ENCODE measurements at places on chromosomes 2 and 18.

DNA sequence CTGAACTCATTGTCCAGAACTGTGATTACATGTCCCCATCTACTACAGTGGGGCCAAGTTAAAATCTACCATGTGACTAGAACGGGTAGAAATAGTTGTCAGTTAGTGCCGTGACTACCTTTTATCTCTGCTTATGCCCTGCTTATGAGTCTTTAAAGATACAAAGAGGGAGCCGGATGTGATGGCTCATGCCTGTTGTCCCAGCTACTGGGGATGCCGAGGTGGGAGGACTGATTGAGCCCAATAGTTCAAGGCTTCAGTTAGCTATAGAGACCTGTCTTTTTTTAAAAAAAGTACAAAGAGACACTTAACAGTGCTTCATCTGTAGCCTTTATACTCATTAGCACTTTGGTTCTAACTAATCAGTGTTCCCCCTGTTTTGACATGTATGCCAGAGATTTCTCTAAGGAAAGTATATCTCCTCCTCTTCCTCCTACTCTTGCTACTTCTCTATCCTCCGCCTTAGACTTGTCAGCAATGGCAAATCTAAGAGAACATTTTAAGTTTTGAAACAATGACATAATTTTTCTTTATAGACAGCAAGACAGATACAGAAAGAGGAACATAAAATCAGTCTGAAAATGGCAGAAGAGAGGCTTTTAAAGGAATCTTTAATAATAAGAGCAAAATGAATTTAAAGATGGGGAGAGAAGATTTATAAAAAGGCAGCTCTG is 45.0 kb downstream of the NBEAL1 start:
- peak; percentile 51 for DNase-seq

GRCh38 chr2:121613774-121614173 is 35.5 kb downstream of the CLASP1 start:
- DNase-seq = no peak

- no peak for DNase-seq
These were observed 304.6 kb downstream of the TXNL1 start for GRCh38 chr18:56333839-56334238.

DNA sequence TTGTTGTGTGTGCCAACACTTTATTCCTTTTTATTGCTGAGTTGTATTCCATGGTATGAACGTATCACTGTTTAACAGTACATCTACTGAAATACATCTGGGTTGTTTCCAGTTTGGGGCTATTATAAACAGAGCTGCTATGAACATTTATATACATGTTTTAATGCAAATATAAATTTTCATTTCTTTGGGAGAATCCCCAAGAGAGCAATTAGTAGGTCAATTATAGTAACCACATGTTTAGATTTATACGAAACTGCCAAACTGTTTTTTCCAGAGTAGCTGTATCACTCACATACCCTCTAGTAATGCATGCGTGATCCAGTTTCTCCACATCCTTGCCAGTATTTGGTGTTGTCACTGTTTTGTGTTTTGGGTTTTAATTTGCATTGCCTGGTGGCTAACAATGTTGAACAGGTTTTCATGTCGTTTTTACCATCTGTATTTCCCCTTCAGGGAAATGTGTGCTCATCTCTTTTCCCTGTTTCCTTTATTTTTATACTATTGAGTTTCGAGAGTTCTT is 81.0 kb downstream of the TMEM131 start:
- DNase-seq = no peak

- DNase-seq = no peak
These were observed 74.9 kb downstream of the LONRF2 start for GRCh38 chr2:100247256-100248043.

DNA sequence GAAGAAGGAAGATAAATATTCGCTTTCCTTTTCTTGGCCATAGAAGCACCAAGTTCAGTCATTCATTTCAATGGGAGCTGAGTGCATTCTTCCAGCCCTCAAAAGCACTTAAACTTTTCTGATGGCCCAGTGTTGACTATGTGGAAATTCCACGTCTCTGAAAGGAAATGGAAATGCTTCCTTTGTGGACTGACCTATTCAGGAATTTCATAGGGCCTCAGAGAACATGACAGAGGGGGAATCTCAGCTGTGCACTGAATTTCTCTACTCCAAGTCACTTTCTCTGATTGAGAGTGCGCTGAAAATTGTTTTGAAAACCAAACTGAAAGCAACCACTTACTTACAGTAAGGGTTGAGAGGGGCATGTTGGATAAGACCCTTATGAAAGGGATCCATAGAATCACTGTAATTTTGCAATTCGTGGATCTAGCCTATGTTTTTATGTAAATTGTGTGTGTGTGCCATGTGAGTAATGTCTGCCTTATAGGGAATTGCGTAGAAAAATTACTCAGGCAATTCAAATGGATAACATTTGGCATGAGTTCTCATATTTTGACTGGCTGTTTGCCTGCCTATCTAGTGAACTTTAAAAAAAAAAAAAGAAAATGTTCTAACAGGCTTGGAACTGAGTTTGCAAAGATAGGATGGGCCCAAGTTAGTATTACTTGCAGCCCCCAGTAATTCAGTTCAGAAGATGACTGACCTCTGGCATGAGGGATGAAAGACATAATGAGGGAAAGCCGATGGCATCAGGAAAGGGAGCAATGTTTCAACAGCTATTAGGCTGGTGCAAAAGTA is 437.0 kb downstream of the PTPRM start:
- DNase-seq = no peak

DNA sequence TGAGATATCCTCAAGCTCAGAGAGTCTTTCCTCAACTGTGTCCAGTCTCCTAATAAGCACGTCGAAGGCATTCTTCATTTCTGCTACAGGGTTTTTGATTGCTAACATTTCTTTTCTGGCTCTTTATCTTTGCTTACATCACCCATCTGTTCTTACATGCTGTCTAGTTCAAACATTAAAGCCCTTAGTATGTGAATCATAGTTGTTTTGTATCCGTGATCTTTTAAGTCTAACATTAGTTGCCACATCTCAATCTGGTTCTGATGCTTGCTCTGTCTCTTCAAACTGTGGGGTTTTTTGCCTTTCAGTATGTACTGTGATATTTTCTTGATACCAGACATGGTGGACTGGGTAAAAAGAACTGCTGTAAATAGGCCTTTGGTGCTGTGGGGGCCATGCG is 235.2 kb downstream of the SH3RF3 start:
- DNase-seq = no peak

GRCh38 chr18:518081-518480 is 17.6 kb upstream of the COLEC12 start:
- no peak for DNase-seq

DNA sequence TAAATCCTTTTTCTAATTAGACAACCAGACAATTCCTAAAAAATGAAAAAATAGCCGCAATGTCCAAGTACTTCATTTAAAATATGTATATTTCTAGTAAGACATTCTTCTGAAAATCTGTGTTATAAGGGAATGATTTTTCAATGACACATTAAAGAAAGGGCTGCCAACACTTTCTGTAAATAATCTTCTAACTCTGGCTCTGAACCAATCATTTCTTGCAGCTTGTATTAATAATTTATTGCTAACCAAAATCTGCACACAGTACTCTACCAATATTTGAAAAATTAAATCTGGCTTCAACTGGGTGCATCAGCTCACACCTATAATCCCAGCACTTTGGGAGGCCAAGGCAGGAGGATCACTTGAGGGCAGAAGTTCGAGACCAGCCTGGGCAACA is 8.3 kb downstream of the NFU1 start:
- DNase-seq = no peak

GRCh38 chr2:237134321-237135230 is 48.9 kb downstream of the COPS8 start:
- no peak for DNase-seq

GRCh38 chr2:86358957-86359356 is 21.5 kb upstream of the REEP1 start:
- peak; percentile 80 for DNase-seq

DNA sequence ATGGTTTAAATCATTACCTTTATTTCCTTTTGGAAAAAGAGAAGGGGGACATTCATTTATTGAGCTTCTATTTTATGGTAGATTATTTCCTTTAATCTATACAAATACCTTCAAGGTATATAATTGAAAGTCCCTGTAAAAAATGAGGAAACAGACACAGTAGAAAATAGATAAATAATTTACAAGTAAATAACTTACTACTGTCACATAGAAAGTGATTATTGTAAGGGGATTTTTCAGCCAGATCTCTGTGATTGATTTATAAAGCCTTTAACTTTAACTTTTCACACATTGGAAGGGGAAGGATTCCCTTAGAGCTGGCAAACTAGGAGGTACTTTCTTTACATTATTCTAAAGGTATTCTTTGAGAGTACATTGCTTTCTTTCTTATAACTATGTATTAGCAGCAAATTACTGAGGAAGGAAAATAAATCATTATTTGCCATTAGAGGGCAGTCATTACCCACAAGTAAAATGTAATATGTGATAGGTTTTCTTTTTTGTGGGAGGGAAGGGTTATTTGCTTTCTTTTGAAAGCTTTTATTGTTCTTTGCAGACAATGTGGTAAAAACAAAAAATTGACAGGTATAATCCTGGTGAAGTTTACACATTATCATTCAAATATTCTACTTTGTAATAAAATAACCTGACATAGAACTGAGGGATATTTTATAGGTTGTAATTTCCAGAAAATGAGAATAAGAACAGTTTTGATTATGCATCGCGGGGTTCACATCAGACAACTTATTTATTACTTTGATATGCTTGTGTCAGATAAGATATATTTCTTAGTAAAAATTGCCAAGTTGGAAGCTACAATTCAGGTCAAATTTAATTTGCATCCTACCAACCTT is 24.8 kb upstream of the RPE start:
- DNase-seq = peak; percentile 72

DNA sequence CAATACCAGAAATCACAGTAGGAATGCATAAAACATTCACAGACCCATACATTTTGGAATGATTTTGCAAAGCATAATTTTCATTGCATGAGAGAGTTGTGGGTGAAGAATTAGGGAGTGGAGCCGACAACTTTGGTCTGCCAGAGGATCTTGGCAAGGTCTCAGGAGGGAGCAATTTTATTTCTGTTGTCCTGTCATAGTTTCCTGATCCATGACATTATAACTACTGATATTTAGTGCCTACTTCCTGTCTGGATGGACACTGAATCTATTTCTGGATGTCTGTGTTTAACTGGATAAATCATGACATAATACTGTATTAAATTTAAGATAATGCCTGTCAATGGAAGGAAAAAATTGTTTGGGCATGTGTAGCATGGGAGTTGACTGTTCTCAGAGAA is 2.4 kb downstream of the ITGA4 start:
- no peak for DNase-seq

GRCh38 chr2:109285244-109285651 is 156.2 kb downstream of the SH3RF3 start:
- DNase-seq = no peak

DNA sequence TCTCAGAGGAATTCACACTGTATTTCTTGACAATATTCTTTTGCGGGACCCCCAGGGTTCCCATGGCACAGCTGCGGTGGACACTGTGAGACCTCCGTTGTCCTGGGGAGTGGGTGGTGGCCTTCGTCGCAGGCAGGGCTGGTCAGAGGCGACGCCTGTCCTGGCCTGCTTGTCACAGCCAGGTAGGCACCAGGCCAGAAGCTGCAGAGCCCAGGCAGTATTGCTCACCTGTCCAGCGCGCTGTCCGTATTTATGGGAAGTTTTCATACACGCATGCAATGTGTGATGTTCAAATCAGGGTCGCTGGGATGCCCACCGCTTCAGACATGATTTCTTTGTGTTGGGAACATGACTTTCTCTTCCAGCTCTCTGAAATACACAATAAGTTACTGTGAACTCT is 126.6 kb downstream of the RTP5 start:
- no peak for DNase-seq

DNA sequence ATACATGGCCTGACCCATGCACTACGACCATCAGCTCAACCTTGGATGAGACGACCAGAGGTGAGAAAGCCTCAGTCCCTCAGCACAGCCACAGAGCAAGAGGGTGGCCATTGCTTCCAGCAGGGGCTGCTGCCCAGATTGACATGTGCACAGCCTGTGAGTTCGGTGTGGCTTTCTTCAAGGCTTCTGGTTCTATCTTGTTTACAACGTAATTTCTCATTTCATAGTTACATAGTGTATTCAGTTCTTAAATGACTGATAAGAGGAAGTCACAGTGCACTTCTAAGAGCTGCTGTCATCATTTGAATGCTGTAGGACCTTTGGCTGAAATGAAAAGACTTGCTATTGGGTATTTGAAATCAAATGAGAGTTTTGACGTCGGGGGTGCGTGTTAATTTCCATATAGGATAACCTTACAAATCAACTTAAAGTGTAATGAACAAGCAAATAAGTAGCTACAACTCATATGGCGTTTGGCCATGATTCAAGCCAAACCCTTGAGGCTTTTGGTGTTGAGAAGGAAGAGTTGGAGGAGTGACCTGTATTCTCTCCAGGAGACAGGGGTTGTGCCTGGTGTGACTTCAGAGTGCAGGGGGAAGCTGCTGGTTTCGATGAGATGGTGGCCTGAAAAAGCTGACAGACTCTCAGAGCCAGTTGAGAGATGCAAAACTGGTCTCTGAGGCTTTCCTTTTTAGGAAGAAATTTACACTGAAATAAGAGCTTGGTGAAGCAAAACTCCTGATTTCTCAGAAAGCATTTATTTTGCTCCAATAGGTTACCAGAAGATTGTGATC is 51.0 kb downstream of the TSHZ1 start:
- DNase-seq = peak; percentile 36

- DNase-seq = no peak
These were observed 113.5 kb upstream of the NEDD4L start for GRCh38 chr18:57930476-57930875.

- no peak for DNase-seq
These were observed 315.6 kb downstream of the IRS1 start for GRCh38 chr2:226483745-226484619.

DNA sequence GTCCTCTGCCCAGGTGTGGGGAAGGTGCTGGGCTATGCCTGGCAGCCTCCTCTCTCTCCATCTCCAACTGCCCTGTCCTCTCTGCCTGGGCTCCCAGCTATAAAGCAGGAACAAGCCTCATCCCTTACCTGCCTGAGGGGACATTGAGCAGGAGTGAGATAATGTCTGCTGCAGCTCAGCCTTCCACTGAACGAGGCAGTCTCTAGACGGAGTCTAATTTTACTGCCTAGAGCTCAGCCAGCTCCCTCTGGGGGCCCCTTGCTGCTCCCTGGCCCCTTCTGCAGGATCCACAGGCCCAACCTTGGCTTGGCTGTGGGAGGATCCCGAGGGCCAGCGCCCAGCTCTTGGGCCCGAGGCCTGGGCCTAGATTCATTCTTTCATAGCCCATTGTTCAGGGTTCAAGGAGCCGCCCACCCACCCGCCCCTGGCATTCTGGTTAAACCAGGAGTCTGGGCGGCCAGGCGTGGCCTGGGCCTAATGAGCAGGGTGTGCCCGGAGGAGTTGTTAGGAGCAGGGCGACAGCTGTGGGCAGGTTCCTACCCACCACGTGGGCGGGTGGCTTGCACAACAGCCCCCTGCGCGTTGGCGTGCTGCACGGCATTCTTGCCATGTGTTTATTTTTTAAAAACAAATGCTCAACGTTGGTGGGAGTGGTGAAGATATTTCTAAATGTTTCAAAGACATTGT is 44.6 kb downstream of the FOSL2 start:
- peak; percentile 88 for DNase-seq

DNA sequence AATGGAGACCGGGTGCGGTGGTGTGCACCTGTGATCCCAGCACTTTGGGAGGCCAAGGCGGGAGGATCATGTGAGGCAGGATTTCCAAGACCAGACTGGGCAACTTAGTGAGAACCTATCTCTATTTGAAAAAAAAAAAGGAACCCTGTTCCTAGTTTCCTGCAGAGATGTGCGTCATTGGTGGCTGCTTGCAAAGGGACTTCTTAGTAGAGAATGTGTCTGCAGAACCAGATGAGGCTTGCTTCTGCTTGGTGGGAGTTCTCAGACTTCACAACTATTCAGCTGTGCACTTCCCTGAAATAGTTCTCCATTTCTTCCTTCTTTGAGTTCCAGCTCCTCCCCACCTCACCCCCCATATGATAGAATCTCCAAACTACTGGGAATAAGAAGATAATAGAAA is 22.3 kb downstream of the ZCCHC2 start:
- DNase-seq = peak; percentile 85
